ENCODE measurements at places on chromosomes 11 and 22. TPM values are rescaled to one million over a fixed set of nuclear protein-coding genes. Genes with fewer than 3 reads are reported as not detected.

ARHGAP8 gene
- 9.0 TPM for total RNA-seq

CNIH2 gene
- 0.87 TPM for total RNA-seq

NXPE2 gene
- total RNA-seq, result 0.76 TPM

OR8D1 gene
- not detected for total RNA-seq

RASGRP2 gene
- not detected for total RNA-seq
